Astrocyte of the hippocampus (primary cell): ENCODE measurements at places on chromosomes 3 and 15.

GRCh38 chr15:40854161-40854560, 10.3 kb downstream of the SPINT1 start:
- no peak for DNase-seq

DNA sequence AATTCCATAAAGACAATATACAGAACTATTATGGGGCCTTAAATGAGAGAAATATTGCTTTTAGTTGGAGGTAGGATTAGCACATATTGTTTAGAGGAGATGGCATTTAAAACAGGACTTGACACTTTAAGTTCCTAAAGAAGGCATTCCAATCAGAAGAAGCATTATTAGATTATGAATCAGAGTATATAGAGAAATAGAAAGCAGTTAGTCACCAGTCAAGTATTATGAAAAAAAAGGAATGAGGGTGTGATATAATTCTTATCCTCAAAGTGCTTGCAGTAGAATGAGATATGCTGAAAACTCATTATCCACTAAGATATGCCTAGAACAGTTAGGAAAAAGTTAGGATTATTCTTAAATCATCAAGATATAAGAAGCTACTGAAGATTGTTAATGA, 456.2 kb downstream of the ZNF385D start:
- peak; percentile 18 for DNase-seq

DNA sequence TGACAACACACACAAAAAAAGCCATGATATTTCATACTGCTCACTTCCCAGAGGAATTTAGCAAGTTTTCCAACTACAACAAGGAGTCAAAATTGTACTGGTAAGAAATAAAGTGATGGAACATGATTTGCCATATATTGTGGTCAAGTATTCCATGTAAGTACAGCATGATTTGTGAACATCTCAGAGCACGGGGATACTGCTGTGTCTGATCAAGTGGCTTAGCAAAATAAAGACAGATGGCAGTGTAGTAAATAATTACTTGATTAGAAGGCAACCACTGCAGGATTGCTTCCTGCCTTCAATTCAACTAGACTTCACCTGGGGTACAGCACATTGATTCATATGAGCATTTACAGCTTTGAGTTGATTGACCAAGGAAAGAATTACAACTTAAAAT, 51.6 kb upstream of the DUT start:
- no peak for DNase-seq

- no peak for DNase-seq
Measured at GRCh38 chr3:73427048-73427706, 197.6 kb downstream of the PDZRN3 start.

DNA sequence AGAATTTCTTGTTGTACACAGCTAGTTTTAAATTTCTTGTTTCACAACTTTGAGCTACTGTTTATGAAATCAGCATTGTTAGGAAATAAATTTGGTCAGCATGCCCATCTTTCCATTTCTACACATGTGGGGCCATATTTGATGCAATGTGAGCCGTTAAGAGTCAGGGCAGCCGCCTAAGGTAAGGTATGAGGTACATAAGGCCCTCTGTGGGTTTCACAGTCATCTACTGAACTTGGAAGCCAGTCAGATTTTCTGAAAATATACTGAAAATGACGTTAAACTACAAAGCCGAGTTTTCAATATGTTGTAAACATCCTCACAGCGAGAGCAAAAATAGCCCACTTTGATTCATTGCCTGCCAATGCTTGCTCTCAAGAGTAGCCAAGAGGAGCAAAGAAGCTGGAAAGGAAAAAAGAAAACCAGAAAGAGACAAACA, 94.7 kb upstream of the PDZRN3 start:
- DNase-seq: no peak

DNA sequence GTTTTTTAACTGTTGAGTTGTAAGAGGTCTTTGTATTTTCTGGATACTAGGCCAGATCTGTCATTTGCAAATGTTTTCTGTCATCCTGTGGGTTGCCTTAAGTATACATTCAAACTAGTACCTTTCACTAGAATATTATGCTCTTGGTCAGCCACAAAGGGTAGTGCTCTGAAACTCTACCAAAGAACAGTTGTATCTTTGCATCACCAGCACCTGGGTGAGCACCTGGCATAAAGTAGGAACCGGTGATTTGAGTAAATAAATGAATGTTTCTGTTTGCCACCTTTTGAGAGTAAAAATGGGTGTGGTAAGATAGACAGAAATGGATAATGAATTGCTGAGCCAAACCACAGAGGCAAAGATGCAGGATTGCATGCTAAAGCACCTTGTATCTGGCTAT, 98.7 kb downstream of the SLCO3A1 start:
- DNase-seq: no peak

DNA sequence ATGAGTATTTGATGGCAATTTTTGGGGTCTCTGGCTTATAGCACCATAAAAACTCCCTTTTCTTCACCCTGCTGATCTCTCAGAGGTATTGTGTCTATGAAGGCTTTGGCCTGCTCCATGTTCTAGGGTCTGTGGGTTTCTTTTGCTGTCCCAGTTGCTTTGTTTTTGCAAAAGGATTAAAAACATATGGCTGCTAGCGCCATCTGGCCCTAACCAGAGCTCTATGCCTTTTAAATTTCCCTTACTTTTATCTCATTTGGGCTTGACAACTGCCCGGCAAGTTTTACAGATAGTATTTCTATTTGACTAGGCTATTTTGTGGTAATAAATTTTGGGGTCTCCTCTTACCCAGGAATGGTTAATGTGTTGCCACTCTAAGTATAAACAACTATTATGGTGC, 6.4 kb upstream of the GHRL start:
- DNase-seq: no peak

DNA sequence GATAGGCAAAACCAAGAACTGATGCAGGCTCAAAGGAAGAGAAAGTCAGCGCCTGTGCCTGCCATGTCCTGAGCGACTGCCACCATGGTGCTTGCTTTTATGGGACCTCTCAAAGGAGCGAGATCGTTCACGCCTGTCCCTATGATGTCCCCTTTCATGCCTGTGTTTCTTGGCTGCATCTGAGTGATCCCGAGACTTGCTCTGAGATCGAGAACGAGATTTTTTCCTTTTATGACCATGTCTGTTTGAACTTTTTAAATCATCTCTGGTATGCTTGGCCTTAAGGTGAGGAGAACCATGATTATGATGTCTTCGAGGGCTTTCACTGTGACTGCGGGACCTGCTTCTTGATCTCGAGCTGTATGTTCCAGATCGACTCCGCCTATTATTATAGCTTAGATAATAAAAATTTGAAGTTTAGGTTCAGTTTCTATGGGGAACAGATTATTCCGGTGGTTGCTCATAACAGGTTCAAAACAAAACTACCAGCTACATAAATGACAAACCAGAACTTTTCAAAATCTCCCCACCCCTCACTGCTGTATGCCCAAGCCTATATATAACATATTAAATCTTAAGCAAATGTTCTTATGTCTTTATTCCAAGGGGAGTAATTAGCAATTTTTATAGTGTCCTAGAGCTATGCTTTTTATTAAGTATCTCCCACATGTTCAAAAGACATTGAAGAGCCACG, 11.6 kb downstream of the CCNL1 start:
- DNase-seq: no peak

DNA sequence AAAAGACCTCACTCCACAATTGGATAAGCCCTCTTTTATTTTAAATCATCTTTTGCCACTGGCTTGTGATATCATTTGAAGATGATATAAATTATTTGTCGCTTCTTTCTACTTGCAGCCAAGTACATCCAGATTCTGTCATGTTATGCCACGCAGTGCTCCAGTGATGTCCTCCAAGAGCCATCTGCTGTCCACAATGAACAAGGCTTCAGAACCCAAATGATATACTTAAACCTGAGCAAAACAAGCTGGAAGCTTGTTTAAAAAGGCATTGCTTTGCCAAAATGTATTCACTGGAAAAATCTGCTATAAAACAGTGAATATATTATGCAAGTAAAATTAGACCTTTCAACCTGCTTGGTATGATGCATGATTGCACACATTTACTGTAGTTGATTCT, 58.8 kb upstream of the ARL6 start:
- DNase-seq: no peak

- no peak for DNase-seq
Measured at GRCh38 chr15:29813009-29813408, 9.3 kb downstream of the TJP1 start.

- DNase-seq: no peak
Measured at GRCh38 chr15:72092006-72092405, 25.9 kb downstream of the MYO9A start.

DNA sequence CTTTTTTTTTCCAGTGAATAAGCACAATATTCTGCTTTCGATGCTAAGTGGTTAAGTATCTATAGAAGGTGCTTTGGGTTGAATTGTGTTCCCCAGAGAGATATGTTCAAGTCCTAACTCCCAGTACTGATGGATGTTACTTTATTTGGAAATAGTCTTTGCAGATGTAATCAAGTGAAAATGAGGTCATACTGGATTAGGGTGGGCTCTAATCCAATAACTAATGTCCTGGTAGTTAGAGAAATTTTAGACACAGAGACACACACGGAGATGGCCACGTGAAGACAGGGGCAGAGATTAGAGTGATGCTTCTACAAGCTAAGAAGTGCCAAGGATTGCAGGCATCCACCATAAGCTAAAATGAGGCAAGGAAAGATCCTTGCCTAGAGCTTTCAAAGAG, 662.3 kb downstream of the NAALADL2 start:
- DNase-seq: no peak

GRCh38 chr3:138694287-138695007, 85.9 kb downstream of the FAIM start:
- peak; percentile 86 for DNase-seq

DNA sequence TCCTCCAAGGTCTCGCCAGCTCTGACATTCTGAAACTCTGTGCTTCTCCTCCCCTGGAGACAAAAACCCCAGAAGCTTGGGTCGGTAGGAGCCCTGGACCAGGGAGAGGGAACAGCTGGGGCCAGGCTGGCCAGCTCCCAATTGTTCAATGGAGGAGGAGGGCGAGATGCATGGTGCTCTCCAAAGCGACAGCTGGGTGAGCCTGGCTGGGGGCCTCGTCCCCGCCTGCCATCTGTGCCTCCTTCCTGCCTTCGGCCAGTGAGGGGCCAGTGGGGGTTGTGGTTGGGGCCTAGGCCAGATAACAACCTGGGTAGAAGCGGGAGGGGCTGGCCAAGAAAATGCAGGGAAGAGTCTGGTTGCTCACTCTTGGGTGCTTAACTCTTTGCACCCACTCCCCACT, 79.4 kb downstream of the CORO2B start:
- no peak for DNase-seq

- DNase-seq: peak; percentile 46
Measured at GRCh38 chr3:22713936-22714335, 489.2 kb upstream of the UBE2E2 start.

DNA sequence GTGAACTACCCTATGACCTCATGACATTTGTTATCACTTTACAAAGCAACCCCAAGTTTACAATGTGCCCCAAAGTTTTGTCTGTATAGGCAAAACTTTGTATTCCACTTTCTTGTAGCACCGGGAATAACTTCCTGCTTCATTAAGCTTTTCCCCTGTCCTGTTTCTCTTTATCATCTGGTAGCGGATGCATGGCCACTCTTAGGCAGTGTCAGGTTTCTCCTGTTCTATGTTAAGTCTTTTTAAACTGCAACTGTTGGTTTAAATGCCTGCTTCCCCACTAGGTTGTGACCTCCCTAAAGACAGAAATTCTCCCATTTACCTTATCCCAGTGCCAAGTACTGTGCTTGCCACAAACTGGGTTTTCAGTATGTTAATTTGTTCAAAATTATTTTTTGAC, 433.6 kb upstream of the DPH6 start:
- no peak for DNase-seq

DNA sequence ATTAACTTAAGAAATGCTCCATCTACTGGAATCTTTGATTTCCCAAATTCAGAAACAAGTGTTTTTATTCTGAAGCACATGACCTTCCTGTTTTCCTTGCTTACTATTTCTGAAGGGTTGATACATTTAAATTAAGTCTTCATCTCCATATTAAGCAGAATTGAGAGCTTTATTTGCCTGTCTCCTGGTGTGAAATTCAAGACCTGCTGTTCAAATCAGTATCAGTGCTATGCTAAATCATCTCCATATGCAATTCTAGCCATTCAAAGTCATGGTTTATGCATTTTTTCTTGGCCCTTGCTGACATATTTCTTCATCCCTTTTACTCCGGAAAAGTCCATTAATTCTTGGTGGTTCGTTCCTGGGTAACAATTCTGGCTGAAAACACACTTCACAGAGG, 195.4 kb downstream of the ATP8B4 start:
- DNase-seq: no peak

DNA sequence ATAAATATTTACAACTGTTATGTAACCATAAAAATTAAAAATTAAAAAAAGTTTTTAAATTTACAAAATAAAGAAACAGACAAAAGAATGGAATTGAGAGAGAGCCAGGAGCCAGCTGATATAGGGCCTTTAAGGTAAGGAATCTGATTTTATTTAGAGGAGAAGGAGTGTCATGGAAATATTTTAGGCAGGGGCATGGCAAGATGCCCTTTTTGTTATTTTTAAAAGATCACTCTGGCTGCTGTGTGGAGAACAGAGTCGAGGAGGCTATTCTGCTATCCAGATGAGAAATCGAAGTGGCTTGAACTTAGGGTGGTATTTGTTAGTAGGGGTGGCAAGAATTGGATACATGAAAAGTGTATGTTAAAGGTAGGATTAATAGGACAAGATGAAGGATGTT, 9.1 kb upstream of the ADAMTS9 start:
- no peak for DNase-seq

DNA sequence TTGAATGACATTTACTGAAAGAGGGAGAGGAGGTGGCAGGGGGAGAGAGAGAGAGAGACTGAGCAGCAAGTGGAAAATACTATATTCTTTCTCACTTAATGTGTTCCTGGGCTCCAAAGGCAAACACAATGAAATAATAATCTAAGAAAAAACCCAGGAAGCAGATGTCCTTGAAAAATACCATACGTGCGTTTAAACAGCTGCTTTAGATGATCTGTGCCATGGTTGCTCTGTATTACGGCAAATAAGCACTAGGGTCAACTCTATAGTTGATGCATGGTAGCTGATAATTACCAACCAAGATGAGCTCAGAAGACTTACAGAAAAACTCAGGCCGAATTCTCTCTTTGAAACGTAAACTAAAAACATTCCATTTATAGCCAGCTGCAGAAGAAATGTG, 410.3 kb upstream of the TBL1XR1 start:
- DNase-seq: no peak

DNA sequence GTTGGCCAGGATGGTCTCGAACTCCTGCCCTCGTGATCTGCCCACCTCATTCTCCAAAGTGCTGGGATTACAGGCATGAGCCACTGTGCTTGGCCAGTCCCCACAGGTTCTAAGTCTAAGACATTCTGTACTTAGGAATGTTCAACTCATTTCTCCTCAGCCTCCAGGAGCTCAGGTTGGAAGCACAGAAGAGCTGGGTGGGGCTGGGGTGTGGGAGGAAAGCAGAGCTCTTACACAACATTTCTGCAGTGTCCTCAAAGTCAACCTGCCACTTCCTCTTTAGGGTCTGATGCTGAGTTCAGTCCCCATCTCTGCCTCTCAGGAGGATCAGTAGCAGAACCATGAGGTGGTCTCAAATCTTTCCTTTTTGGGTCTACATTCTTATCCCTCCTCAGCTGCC, 75.5 kb downstream of the MRPL46 start:
- DNase-seq: no peak
